Cardiac fibroblast (primary cell): ENCODE measurements at places on chromosomes 11 and 22.

DNA sequence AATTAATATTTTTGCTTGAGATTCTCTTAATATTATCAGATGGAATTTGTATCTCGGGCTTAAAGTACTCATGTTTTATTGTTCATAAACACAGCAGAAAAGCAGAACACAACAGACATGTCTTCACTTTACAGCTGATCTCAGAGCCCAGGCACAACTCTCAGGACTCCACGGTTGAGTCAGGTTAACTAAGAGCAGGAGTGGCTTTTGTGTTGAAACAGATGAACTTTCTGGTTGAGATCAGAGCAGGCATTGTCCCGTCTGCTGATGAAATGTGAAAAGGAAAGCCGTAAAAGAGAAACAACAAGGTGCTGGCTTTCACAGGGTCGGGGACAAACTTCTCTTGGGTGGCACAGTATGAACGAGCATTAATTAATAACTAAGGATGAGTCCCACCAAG lies 49.0 kb downstream of the JHY start:
- DNase-seq: no peak

GRCh38 chr22:30718491-30718890 lies 23.8 kb downstream of the OSBP2 start:
- no peak for DNase-seq

GRCh38 chr11:15434529-15434928 lies 319.8 kb downstream of the INSC start:
- no peak for DNase-seq

DNA sequence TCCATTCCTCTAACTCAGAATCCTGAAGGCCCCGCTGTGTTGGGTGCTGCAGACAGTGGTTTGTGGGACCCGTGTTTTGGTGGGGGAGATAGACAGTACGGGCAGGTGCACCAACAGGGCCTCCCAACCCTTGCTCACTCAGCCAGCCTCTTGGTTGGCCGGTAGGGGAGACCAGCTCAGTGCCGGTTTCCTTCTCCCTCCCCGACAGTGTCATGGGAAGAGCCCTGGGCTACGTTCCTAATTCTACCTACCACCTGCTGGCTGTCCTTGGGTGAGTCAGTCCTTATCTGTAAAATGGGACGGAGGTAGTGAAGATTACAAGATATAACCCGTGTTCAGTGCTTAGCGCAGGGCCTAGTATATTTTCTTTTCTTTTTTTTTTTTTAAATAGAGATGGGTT lies 5.9 kb downstream of the TMEM134 start:
- no peak for DNase-seq

DNA sequence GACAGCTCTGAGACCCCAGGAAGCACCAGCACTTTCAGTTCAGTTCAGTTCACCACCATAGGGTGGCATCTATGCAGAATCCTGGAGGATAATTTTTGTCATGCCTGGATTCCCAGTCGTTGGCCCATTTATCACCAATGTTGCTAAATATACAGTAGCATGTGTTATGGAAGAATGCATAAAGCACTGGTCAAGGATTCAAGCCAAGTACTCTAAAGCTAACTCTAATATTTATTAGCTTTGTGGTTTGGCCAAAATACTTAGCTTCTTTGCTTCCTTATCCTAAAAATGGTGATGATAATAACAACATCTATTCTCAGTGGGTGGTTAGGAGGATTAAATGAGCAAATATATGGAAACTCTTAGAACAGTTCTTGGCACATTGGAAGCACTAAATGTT lies 294.7 kb upstream of the ZC3H12C start:
- DNase-seq: no peak

- DNase-seq: peak; percentile 47
Measured at GRCh38 chr11:128802358-128802981, 64.6 kb downstream of the KCNJ1 start.

GRCh38 chr22:45769569-45770210 lies 98.1 kb downstream of the ATXN10 start:
- DNase-seq: no peak

GRCh38 chr11:60985991-60986915 lies 14.8 kb downstream of the CD6 start:
- DNase-seq: no peak

- no peak for DNase-seq
Measured at GRCh38 chr22:33476716-33477115, 418.5 kb upstream of the SYN3 start.

GRCh38 chr11:76839311-76839710 lies 21.4 kb upstream of the ACER3 start:
- DNase-seq: no peak

DNA sequence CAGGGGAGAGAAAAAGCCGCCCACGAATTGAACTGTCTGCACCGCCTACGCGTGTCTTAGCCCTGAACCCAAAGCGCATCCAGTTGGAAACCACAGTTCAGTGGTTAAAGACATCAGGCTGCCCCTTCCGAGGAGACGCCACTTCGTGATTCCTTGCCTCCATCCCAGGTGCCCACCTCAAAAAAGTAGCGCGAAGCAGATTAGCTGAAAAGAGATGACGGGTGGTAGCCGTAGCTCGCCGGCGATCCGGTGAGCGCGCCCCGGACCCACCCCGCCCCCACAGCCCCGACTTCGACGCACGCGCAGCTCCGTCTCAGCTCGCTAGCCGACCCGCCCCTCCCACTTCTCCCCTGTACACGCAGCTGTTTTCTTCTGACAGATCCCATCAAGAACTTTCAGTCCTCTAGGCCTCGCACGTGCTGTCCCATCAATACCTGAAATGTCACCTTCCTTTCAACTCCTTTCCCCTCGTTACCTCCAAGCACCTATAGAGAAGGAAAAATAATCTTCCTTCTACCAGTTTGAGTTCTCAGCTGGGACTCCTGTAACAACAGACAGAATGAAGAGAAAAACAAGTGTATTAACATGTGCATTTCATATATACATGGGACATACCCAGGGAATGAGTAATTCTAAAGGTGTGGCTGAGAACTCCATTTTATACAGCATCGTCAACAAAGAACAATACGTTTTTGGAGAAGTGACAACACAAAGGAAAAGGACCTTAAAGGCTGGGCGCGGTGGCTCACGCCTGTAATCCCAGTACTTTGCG lies 49.5 kb downstream of the OR4D9 start:
- DNase-seq: peak; percentile 85

GRCh38 chr11:47377571-47378009 lies 757 bp downstream of the SPI1 start:
- DNase-seq: no peak

DNA sequence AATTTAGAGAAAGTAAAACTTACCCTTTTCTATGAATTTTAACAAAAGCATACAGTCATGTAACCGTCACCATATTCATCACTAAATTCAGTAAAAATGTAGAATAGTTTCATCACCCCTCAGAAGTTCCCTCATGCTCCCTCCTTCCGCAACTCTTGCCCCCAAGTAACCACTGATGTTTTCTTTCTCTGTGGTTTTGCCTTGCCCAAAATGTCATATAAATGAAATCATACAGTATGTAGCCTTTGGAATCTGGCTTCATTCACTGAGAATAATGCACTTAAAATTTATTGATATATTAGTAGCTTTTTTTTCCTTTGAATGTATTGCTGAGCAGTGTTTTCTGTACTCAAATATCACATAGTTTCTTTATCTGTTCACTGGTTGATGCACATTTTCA lies 60.1 kb downstream of the DCUN1D5 start:
- no peak for DNase-seq

- DNase-seq: peak; percentile 87
Measured at GRCh38 chr11:112219476-112220232, 6.6 kb upstream of the PTS start.

GRCh38 chr11:91880660-91881059 lies 344.0 kb upstream of the FAT3 start:
- no peak for DNase-seq

GRCh38 chr22:44051358-44051757 lies 27.3 kb downstream of the PARVB start:
- no peak for DNase-seq

DNA sequence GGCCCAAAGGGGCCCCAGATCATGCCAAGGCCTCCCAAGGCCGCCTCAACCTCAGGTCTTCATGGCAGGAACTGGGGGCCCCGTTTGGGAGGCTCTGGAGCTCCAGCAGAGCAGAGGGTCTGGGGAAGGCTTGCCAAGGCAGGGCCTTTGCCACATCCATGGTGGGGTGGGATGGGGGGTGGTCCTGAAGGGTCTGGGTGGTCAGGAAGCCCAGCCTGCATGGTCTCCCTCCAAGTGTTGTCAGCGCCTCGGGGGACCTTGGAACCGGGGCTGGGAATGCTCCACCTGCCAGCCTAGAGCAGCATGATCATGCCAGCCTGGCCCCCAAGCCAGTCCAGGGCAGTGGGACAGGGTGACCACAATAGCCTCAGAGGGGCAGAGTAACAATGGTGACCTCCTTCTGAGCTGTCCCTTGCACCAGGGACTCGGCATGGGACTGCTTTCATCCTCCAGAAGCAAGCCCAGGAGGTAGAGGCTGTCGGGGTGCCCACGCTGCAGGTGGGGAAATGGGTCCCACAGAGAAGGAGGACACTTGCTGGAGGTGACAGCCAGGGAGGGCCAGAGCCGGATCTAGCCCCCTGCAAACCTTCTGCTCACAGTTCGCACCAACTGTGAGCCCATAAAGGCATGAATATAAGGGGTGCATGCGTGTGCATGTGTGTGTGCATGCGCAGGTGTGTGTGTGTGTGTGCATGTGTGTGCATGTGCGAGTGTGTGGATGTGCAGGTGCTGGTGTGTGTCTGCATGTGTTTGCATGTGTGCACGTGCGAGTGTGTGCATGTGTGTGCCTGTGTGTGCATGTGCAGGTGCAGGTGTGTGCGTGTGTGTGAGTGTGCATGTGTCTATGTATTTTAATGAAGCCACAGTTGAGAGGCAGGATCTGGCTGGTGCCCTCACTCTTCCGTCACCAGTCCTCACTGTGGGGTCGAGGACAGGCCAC lies 63.8 kb downstream of the MYEOV start:
- DNase-seq: no peak

DNA sequence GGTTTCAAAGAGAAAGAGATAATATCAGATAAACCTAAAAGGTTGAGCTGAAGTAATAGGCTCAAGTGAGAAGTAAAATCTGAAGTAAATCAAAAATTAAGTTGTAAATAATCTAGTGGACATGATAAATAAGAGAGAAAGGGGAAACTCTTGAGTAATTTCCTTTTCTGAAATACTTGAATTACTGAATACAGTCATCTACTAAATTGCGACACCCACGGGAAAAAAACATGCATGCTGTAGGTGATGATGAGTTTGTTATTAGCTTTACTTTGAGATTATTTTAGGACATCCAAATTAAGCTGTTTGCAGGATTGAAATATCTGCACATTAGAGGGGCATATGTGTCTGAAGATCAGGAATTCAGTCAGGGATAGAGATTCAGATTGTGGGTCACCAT lies 50.0 kb upstream of the CARD18 start:
- DNase-seq: peak; percentile 59

- DNase-seq: peak; percentile 48
Measured at GRCh38 chr22:41305646-41306045, 4.3 kb downstream of the ZC3H7B start.

GRCh38 chr11:64444838-64445441 lies 86.0 kb downstream of the RPS6KA4 start:
- peak; percentile 25 for DNase-seq

DNA sequence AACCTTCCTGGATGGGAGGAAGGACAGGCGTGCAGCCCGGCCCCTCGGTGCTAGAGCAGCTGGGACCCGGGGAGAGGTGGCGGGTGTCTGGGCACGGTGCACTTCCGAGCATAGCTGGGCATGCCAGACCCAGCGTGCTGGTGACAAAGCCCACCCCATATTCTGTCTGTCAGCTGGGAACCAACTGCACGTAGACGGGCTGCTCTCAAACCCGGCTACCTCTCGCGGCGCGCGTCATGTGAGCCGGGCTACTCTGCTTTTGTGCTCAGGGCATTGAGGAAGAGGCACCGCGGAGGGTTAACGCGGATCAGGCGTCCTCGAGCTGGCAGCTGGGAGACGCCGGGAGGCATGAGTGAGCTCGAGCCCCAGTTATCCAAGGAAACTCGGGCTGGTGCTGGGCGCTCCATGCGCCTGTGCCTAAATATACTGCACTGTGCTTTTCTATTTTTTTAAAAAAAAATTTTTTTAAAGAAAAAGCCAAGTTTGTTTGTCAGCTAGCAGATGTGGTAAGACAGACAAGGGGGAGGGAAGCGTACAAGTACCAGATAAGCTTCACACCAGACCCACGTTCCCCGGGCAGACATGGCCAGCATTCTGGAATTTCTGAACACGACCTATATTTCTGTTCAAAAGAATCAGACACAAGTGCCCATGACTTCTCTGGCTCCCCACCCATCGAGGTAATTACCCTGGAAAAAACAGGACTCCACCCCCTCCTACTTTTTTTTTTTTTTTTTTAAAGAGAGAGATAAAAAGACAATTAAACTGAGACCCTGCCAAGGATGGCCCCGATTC lies 425.6 kb downstream of the SHANK2 start:
- no peak for DNase-seq

- DNase-seq: no peak
Measured at GRCh38 chr11:70633610-70634009, 235.3 kb downstream of the CTTN start.

GRCh38 chr11:46376258-46377050 lies 5.0 kb upstream of the MDK start:
- no peak for DNase-seq

- DNase-seq: peak; percentile 77
Measured at GRCh38 chr11:86117001-86117711, 48.3 kb upstream of the PICALM start.

GRCh38 chr22:45188779-45189178 lies 25.1 kb downstream of the NUP50 start:
- DNase-seq: no peak

- DNase-seq: no peak
Measured at GRCh38 chr22:50027639-50028537, 15.3 kb upstream of the IL17REL start.

DNA sequence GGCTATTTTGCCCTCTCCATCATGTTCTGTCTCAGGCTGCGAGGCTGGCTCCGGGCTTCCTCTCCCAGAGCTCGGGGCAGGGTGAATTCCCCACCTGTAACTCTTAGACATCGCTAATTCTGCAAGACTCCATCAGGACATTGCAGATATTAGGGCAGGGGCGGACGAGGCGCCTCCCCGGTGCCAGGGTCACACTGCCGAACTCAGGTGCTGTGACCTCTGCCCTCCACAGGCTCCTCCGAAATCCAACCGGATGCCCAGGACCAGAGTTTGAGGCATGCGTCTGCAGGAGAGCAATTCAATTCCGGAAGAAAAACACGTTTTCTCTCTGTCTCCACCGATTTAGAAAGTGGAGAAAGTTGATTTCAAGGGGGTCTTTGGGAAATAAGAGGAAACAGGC lies 542.7 kb downstream of the BRD1 start:
- no peak for DNase-seq

GRCh38 chr11:128469220-128469619 lies 118.1 kb downstream of the ETS1 start:
- DNase-seq: no peak
